Breast epithelium (tissue), 4 donors: ENCODE measurements at places on chromosomes 3 and 15. TPM values are rescaled to one million over a fixed set of nuclear protein-coding genes. Genes with fewer than 3 reads are reported as not detected.

DNA sequence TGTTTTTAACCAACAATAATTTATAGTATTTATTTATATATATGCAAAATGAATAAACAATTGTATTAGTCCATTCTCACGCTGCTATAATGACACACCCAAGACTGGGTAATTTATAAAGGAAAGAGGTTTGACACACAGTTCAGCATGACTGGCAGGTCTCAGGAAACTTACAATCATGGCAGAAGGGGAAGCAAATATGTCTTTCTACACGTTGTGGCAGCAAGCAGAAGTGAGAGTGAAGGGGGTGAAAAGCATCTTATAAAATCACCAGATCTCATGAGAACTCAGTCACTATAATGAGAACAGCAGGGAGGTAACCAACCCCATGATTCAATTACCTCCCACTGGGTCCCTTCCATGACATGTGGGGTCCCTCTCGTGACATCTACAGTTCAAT is 162.8 kb upstream of the SLITRK3 start:
- DNase-seq = no peak

DNA sequence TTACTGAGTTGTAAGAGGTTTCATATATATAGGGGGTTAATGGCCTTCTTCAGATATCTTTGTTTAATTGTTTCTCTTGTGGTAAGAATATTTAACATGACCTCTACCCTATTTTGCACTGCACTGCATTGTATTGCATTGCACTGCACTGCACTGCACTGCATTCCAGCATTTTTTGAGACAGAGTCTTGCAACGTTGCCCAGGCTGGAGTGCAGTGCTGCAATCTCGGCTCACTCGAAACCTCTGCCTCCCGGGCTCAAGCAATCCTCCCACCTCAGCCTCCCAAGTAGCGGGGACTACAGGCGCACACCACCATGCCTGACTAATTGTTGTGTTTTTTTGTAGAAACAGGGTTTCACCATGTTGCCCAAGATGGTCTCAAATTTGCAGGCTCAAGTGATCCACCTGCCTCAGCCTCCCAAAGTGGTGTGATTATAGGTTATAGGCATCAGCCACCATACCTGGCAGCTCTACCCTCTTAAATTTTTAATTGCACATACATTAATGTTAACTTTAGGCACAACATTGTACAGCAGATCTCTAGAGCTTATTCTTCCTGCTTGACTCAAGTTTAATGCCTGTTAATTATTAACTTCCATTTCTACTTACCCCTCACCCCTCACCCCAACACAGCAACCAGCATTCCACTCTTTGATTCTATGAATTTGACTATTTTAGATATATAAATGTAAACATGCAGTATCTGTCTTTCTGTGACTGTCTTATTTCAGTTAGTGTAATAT is 38.4 kb downstream of the NEDD4 start:
- DNase-seq = no peak

DNA sequence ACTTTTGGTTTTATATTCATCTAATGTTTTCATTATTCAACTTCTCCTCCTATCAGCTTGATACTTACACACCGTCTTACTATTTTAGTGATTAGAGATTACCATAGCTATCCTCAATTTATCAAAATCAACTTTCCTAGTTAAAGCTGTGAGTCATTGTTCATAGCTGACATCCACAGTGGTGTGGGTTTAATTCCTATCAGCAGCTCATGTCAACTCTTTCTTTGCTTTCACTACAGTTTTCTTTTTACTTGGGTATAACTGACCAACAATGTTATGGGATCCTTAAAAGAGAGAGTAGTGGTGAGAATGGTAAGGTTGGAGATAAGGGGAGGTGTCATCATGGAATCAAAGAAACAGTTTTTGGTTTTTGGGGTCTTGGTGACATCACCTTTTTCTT is 112.7 kb downstream of the NFKBIZ start:
- DNase-seq = no peak

DNA sequence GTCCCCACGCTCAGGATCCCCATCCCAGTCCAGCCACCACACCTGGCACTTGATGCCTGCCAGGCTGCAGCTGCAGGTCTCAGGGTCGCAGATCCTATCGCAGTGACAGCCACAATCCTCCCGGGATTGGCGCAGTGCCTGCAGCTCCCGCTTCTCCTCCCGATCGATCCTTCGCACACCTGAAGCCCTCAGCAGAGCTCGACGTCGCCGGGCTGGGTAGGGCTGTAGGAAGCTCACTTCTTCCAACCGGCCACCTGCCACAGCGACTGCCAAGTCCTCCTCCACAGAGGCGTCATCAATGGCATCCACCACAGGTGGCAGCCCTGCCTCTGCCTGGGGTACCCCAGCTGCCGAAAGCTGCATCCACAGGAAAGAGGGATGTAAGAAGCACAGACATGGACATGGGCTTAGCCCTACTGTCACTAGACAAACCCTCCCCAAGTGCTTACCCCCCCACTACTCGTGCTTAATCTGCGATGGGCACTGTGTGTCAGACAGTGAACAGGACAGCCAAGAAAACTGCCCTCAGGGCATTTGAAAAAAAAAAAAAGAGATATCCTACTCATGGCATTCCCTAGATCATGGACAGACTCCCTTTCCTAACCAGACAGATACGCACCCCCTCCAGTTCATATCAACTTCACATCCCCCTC is 9.2 kb downstream of the CSRNP1 start:
- DNase-seq = no peak

GRCh38 chr3:52986049-52986448 is 59.8 kb downstream of the SFMBT1 start:
- DNase-seq = no peak

DNA sequence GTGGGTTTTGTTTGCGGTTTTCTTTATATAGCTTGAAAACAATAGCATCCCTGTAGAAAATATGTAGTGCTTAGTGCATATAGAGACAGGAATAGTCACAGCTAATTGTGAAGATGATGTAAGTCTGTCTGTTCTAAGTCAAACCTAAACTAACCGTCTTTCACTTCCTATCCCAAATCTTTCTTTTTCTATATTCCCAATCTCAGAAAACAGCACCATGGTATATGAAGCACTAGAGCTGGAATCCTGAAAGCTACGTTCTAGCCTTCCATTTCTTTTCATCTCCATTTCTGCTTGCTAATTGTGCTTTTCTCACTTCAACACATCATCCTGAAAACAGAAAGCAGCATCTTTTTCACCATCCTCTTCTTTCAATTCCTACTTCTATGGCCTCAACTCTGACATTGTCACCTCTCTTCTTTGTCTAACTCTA is 1235.5 kb downstream of the ROBO2 start:
- no peak for DNase-seq

SLC9C1 gene
- not detected for total RNA-seq

KBTBD12 gene
- total RNA-seq = 0.32 TPM

MOBP gene
- not detected for total RNA-seq

CADPS gene
- 0.15 TPM for total RNA-seq

CDCP1 gene
- 11.3 TPM for total RNA-seq
